ENCODE measurements at places on chromosomes 11 and 22. TPM values are rescaled to one million over a fixed set of nuclear protein-coding genes. Genes with fewer than 3 reads are reported as not detected.

The MMP27 gene
- total RNA-seq, result not detected

GRCh38 chr22:28925916-28926315 is 42.5 kb downstream of the ZNRF3 start:
- DNase-seq, result no peak

The C11orf87 gene
- not detected for total RNA-seq

The TENM4 gene
- total RNA-seq, result 8.4 TPM

The OR5AN1 gene
- not detected for total RNA-seq

DNA sequence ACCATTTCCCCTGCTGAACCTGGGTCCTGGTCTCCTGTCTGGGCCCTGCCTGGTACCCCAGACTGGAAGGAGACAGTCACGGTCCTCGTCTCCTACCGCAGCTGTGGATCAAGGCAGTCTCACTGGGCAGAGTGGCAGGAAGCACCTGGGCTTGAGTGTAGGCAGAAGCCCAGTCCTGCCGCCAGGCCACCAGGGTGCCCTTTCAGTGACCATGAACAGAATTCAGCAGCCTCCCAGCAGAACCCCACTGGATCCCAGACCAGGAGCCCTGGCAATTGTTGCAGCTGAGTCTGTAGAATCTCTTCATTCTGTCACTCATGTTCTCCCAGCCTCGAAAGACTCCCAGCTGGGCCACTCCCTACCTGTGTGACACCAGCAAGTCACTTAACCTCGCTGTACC is 25.5 kb upstream of the CREB3L1 start:
- no peak for DNase-seq

The NAALAD2 gene
- total RNA-seq, result 0.95 TPM

The ADM2 gene
- 5.1 TPM for total RNA-seq

DNA sequence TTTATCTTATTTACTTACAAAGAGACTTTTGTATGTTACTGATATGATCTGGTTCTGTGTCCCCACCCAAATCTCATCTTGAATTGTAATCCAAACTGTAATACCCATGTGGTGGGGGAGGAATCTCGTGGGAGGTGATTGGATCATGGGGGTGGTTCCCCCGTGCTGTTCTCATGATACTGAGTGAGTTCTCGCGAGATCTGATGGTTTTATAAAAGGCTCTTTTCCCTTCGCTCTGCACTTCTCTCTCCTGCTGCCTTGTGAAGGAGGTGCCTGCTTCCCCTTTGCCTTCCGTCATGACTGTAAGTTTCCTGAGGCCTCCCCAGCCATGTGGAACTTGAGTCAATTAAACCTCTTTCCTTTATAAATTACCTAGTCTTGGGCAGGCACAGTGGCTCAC is 42.4 kb upstream of the WNT7B start:
- DNase-seq, result no peak

The OPCML gene
- total RNA-seq, result 0.09 TPM

- no peak for DNase-seq
Observed at GRCh38 chr22:30033137-30033536, 47.1 kb upstream of the HORMAD2 start.

The OR8D1 gene
- total RNA-seq, result not detected

The DDTL gene
- 3.0 TPM for total RNA-seq

The LMNTD2 gene
- total RNA-seq, result 7.5 TPM

The KCNE3 gene
- 71.8 TPM for total RNA-seq

GRCh38 chr11:117303101-117303500 is 12.0 kb downstream of the BACE1-AS start:
- no peak for DNase-seq

GRCh38 chr11:126113515-126113957 is 50.9 kb upstream of the CDON start:
- peak; percentile 94 for DNase-seq

DNA sequence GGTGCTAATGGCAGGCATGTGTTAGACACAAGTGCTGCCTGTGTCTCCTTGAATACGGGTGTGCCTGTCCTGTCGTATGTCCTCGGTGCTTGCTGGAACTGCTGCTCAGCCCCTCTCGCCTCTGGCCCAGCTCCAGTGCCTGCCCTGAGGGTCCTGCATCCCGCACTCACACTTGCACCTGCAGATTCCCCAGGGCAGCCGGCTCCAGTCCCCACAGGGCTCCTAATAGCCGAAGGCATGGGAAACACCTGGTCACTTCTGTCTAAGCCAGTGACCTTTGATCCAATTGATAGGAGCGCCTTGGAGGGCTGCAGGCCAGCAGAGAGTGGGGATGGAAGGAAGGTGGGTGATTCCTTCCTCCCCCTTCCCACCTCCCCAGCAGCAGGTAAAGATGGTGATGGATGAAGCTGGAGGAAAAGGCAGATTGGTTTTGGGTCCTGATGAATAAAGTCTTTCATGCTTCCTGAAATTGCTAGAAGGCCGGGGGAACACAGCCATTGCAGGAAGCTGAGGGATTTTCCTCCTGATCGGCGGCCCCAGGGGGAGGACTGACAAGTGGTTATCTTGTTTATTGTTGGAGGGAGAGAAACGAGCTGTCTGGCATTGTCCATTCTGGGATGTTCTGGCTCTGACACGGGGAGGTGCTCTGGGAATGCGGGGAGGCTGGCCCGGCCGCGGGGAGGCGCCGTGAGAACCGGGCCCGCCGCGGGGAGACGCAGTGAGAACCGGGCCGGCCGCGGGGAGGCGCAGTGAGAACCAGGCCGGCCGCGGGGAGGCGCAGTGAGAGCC is 110.9 kb upstream of the B3GAT1 start:
- DNase-seq, result no peak

The LGALS12 gene
- total RNA-seq, result 0.26 TPM

- no peak for DNase-seq
Observed at GRCh38 chr11:34408580-34409172, 30.1 kb upstream of the CAT start.

DNA sequence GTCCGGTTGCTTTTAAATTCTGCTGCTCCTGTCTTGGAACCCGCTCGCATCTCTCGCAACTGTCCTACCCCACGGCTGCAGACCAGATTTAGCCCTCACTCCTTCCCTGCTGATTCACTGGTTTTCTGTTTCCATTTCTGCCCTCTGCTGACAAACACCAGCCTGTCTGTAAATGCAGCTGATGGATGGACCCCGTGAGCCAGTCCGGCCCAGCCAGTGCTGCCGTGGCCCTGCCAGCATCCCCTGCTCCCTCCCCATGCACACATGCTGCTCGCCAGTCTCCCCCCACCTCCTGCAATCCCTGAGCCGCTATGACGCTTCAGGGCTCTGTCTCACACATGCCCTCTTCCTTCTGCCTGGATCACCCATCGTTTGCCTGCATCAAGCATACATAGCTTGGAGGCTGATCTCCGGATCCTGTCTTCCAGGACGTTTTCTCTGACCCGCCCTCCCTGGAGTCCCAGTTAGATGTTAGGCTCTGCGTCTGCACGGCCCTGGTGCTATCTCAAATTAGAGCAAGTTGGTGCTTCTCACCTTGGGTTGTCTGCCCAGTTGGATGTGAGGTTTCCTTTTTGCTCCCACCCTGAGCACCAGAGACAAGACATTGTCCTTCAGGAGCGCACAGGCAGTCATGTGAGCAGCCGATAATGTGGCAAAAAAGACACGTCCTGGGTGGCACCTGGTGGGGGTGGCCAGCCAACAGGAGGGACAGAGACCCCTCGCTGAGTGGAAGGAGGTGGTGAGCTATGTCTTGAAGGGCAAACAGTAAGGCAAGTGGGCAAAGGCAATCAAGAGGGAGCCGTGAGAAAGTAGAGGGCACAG is 4.3 kb upstream of the ACR start:
- no peak for DNase-seq

GRCh38 chr11:44773351-44773965 is 46.7 kb downstream of the TSPAN18 start:
- DNase-seq, result no peak

GRCh38 chr11:57120192-57120965 is 61.4 kb upstream of the LRRC55 start:
- DNase-seq, result no peak

DNA sequence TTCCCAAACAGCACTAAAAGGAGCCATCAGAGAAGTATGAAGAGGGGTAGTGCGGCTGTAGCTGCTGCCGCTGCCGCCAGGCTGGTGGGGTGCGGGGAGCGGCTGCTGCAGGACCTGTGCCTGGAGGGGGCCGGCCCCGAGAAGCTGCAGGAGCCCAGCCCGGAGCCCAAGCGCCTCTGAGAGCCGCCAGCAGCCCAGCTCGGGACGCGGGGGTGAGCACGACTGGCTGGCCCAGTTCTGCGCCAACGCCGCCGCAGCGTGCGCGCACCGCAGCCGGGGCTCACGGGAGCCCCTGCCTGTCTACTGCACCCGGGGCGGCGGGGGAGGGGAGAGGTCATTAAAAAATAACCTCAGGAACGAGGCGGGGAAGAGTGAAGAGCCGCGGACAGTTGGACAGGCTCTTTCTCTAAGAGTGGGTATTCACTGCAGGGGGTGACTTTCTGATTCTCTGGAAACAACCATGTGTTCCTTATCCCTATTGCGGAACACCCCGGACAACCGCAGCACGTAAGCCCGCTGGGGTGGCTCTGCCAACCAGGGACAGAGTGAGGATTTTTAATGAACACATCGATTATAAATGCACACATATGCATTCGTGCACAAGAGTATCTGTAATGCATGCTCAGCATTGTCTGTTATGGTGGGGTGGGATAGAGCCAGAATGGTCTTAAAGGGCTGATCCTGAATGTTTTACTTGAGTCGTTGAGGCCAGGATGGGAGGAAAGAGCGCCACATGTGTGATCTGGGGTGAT is 453 bp downstream of the GAS2 start:
- DNase-seq, result no peak

- no peak for DNase-seq
Observed at GRCh38 chr11:119693253-119693815, 35.7 kb downstream of the NECTIN1 start.

The TSGA10IP gene
- total RNA-seq, result not detected

DNA sequence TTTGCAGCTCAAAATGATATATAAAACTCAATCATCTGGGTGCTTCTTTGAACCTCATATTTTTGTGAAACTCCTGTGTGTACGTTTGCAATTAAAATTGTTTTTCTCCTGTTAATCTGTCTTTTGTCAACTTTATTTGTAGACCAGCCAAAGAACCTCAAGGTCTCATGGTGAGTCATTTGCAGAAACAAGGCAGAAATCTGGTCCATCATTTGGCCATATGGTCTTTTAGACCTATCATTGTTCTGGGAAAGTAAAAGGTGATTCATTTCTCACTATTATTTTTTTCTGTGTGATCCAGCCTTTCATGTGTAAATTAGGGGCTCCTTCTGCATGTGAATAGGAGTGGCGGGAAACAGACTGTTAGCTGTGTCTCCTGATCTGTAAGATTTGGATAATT is 399.1 kb upstream of the DDI1 start:
- no peak for DNase-seq

The SIDT2 gene
- 72.9 TPM for total RNA-seq

The TUB gene
- total RNA-seq, result 11.3 TPM

DNA sequence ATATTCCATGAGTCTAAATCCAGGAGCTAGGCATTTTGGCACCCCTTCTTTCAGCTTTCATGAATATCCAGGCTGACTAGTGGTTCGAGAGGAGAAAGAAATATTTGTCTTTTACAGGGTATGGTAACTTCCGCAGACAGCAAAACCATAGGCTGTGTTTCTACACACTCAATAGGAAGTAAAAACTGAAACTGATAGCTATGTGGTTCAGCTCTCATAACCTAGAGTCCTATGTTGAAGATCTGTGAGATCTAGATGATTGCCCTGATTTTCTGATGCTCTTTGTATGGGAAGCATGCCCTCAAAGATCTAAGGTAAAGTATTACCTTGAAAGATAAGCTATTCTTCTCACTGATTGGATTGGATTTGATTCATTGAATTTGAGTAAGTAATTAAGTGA is 118.3 kb downstream of the CD44 start:
- no peak for DNase-seq

The SIAE gene
- total RNA-seq, result 33.1 TPM

- no peak for DNase-seq
Observed at GRCh38 chr11:16840951-16841350, 102.5 kb downstream of the C11orf58 start.

The E2F8 gene
- total RNA-seq, result 0.32 TPM

The BBOX1 gene
- 26.2 TPM for total RNA-seq

The JAM3 gene
- 50.3 TPM for total RNA-seq

GRCh38 chr11:125170001-125170509 is 5.5 kb downstream of the PKNOX2 start:
- no peak for DNase-seq

DNA sequence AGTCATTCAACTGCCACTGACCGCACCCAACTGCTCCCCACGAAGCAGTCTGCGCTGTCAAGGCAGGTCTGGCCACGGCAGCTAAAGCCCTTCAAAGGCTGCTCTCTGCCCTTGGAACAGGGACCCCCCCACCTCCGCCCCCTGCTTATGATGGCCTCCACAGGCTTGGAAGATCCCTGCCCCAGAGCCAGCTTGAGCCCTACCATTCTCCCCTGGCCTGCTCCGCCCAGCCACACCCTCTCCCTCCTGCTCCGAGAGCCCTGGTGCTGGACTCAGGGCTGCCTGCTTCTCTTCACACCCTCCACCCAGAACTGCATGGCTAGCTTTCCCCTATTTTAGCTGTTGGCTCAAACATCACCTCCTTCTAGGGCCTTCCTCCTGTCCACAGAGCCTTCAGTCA is 19.0 kb downstream of the ZMAT5 start:
- no peak for DNase-seq

- DNase-seq, result no peak
Observed at GRCh38 chr11:11163236-11163635, 189.8 kb downstream of the CSNK2A3 start.

The ANO3 gene
- 30.0 TPM for total RNA-seq

The SYT8 gene
- 218 TPM for total RNA-seq

DNA sequence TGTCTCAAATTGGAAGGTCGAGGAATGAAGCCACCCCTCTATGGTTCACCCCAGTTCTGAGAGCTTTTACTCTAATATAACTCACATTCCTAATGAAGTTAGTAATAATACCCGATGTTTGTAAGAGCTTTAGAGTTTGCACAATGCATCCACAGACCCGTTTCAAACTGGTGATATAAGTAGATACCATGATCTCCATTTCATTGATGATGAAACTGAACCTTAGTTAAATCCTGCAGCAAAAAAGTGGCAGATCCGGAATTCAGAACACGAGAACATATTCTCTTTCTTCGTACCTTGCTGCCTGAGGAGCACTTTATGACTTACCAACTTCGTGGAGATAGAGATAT is 757 bp upstream of the RBFOX2 start:
- DNase-seq, result no peak

Data from mucosa of gallbladder (tissue), 1 donor.